Stimulated activated CD4-positive, alpha-beta T cell treated with anti-CD3 and anti-CD28 coated beads, TNF-alpha, amount 100 ng/mL, for 48 hours (primary cell): ENCODE measurements at places on chromosomes 11 and 22.

DNA sequence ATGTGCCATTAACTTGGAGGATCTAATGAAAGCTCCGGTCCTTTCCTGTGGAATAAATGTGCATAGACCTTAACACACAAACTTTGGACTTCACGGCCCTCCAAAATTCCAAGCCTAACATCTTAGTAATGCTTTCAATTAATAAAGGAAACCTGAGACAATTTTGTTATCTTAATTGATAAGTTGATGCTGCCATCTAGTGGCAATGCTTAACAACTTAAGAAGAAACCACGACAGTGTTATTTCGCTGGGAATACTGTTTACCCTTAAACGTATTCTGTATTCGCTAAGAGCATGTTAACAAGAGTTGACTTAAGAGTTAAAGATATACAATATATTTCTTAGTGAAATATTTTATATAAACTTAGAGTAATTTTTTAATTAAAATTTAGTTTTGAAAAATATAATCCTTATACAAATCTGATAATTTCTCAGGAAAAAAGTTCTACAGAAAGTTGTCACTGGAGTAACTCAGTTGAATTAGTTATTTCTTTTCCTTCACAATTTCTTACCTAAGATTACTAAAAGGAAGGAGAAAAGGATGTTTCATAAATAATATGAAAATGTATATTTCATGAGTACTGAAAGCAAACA is 35.0 kb upstream of the OR9G4 start:
- no peak for DNase-seq

DNA sequence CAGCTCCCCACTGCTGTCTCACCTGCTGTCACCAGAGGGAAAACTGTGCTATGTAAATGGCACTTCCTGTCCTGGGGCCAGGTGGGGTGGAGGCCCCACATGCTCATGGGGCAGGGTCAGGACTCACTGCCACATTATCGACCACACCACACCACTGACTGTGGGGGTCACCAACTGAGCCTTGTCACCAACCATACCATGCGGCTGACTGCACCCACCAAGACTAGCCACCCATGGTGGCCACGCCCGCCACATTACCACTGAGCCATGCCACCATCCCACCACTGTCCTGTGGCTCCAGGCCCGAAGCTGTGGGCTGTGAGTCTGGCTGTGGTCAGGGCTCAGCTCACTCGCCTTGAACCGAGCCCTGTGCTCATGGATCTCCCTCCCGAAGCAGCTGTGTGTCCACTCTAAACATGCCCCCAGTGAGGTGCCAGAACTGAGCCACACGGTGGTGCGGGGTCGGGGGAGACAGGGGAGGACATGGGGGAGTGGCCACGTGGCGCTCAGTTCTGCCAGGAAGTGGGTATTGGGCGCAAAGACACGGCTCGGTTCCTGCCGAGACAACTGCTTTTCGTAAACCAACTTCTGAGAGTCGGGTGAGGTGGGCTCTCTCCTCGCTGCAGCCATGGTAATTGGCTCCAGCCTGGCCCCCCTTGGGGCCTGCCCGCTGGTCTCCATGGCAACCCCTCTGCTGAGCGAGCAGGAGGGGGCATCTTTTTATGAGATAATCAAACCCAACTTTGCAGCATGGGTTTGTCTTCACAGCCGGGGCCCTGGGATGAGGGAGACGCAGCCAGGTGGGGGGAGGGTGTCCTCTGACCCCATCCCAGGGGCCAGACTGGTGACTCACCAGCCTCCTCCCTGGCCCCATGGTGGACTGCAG is 23.2 kb downstream of the RTN4R start:
- DNase-seq, result no peak

GRCh38 chr11:60710482-60710881 is 11.1 kb downstream of the MS4A8 start:
- DNase-seq, result no peak

DNA sequence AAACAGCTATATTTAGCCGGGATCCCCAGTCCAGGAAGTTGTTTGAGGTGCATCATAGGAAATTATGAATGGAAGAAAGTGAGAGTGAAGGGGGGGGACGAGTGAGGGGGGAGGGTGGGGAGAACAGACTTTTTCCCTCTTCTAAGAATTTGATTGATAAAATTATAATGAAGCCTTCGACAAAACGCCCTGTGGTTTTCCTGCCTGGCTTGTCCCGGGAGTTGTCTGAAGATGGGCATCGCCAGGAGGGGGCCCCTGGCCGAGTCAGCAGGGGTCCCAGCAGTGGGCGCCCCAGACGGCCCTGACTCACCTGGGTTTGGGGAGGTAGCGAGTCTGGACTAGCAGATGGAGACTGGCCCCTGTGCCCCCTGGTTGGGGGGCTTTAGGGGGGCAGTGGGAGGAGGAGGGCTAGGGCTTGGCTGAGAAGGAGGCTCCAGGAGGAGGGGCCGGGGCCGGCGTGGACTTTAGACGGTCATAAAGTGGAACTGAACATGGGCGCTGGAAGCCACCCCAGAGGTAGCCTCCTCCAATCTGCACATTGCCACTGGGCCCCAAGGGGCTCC is 336 bp upstream of the LIF start:
- DNase-seq, result no peak

DNA sequence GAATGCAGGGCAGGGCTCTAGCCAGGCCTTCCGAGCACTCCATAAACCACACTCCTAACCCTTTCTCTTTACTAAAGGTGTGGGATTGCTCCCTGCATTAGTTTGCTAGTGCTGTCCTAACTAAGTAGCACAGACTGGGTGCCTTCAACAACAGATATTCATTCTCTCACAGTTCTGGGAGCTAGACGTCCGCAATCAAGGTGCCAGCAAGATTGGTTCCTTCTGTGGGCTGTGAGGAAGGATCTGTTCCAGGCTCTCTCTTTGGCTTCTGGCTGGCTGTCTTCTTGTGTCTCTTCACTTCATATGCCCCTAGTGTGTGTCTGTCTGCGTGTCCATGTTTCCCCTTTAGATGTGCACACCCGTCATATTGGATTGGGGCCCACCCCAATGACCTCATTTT is 59.8 kb downstream of the GALNT18 start:
- no peak for DNase-seq

DNA sequence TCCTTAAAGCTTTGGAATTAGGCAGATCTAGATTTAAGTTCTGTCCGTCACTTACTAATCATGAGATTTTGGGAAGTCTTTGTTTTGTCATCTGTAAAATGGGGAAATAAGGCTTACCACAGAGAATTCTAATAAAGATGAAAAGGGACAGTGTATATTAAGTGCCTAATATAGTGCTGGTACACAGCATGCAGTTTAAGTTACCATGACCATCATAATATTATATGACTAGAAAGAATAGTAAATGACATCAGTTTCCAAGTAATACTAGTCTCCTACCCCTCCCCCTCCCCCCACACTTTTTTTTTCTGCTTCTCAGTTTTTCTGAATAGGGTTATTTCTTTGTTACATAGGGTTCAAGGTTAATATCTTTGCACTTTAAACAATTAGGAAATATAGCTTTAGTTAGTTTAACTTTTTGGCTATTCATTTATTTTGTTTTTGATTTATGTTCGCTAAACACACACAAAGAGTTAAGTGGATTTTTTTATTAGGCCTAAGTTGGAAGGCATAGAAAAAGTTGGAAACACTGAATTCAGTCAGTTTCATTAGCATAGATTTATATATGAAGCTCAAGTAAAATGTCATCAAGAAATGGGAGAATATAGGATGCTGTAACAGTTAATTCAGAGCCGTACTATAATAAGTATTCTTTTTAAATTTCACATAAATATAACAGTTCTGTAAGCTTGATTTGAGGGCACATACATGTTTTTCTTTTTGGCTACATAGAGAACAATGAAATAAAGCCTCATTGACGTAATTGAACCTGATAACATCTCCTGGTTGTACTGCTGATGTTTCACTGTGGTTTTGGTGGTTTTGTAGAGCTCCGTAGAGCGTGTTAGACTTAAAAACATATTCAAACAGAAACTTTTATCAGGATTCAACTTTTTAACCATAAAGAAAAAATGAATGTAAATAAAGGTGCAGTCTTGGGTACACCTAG is 121.2 kb downstream of the PDE3B start:
- DNase-seq, result no peak

DNA sequence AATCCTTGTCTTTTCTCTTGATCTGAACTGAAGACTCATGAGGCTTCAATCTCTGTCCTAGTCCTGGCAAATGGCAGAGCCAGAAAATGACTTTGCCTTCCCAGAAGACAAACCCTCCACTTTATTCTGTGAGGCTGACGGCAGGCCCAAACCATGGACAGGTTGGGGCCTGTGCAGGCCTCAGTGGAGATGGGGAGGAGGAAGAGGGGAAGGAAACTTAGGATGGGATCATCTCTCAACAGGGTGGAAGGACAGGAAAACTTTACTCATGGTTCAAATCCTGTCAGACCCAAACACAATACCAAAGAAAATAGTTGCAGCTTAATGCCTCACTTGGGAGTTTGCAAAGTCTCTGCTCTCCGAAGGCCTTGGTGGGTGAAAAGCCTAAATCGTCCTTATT is 9.8 kb downstream of the RPL27A start:
- no peak for DNase-seq

DNA sequence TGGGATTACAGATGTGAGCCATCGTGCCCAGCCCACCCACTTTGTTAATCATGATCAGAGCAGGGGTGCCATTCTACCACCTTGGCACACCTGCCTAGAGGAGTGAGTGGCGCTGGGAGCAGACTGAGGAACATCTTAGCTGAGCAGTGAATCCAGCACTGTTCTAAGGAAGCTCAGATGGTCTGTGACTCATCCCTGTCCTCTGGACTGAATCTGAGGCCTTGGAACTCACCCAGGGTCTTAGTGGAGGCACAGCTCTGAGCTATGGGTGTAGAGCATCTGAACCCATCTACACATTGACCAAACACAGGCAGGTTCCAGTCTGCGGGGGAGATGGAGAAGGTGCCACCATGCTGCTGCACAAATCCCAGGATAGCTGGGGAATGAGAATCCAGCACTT is 14.9 kb downstream of the PGAP2 start:
- no peak for DNase-seq

DNA sequence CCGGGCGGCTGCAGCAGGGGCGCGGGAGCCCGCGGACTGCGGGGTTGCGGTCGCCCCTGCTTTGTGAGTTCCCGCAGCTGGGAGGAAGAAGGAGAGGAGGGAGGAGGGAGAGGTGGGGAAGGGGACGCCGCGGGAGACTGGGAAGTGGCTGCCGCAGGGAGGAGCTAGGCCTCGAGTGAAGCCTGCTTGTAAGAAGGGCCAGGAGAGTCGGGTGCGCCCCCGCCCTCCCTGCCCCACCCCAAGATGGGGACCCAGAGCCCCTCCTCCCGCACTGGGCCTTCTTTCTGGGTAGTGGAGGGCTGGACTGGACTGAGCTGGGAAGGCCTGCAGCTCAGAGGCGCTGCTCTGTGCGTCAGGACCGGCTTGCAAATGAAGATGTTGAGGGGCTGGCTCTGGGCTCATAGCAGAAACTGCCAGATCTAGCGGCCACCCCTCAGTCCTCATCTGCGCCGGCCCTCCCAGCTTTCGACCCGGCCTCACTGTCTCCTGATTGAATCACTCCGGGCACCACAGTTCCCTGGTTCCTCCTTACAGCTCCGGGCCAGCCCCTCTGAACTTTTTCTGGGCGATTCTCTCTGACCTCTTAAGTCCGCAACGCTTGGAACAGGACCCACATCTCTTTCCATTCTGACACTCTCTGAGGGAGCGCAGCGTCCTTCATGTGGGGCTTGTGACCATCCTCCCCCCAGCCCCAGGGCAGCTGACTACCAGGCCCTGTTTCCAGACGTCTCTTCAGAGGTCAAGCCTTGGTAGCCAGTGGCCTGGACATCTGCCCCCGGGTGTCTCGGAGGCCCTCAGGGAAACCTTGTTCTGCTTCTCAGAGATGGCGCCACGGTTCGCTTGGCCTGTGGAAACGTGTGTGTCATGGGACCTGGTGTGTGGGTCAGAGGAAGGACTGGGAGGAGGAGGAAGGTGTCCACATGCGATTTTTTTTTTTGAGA is 21.9 kb downstream of the SERPINH1 start:
- DNase-seq, result no peak

GRCh38 chr11:86155200-86155844 is 86.4 kb upstream of the PICALM start:
- no peak for DNase-seq

- no peak for DNase-seq
Measured at GRCh38 chr22:49884503-49885260, 31.0 kb downstream of the ZBED4 start.

DNA sequence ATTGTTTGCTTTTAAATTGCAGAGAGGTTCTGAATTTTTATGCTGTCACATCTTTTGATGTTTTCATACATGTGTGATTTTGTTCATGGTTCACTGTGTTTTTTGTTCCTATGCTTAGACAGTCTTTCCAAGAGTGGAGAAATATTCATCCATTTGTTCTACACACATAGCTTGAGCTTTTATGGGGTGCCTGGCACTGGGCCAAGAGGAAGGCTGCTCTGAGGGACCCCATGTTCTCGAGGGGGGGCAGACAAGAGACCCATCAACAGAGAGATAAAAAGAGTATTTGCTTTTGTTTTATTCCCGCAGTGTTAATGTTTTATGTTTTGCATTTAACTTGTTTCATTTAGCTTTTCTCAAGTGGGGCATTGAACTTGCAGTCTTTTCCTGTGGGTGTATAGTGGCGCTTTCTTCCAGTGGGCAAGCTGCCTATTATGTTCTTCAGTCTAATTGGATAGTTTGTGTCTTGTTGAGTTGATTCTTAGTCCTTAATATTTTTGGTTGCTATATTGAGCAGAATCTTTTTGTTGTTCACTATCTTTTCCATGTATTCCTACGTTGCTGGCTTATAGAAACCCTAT is 57.7 kb downstream of the CABIN1 start:
- no peak for DNase-seq

DNA sequence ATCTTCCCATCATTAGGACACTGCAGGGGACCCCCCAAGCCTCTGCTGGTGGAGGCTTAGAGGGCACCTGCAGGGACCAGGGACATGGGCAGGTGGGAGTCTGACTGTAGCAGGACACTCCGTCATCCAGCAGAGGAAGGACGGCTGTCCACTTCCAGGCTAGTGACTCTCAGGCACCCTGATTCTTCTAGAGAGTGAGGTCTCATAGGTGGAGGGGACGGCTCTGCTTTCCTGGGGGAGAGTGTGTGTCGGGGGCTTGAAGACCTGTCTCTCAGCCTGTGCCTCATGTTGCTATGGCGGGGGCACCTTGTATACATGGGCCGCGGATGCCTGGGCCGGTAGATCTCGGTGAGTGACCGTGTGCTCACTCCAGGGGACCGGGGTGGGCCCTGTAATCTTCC is 1116.6 kb downstream of the BRD1 start:
- no peak for DNase-seq

- DNase-seq, result no peak
Measured at GRCh38 chr11:16912692-16913111, 101.5 kb downstream of the PLEKHA7 start.

- DNase-seq, result no peak
Measured at GRCh38 chr11:133955945-133956421, 785 bp downstream of the IGSF9B start.

GRCh38 chr22:25567251-25567675 is 2.8 kb downstream of the GRK3 start:
- DNase-seq, result no peak
